ENCODE measurements at places on chromosomes 7 and 10. TPM values are rescaled to one million over a fixed set of nuclear protein-coding genes. Genes with fewer than 3 reads are reported as not detected.

GRCh38 chr7:101536232-101536631 lies 92.9 kb downstream of the MYL10 start:
- no peaks in the 10 kb centered on the region for H3K36me3 ChIP-seq
- H3K27ac ChIP-seq: no peak overlapping the region
- H3K4me1 ChIP-seq: peaks cover 12% of the 10 kb centered on the region

DNA sequence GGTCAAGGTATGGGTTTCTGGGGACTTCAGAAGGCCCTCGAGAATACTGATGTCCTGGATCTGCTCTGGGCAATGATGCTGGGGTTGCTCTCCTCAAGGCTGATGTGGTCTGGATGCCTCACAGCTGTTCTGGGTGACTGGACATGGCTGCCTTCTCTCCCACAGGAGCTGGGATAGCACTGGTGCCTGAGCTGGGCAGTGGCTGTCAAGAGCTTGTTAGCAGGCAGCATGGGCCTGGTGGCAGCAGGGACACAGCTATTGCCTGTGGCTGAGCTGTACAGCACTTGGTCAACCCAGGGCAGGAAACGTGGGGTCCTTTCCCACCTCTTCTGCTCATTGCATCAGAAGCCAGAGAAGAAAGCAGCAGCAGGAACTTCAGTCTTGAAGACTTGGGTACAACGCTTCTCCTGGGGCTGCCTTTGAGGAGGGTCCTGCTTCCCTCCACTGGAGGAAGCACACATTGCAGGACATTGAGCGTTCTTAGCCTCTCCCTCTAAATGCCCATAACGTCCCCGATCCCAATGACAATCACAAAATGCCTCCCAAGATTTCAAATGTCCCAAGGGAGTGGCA lies 13.0 kb downstream of the ADCYAP1R1 start:
- no peaks in the 10 kb centered on the region for H3K4me1 ChIP-seq
- no peaks in the 10 kb centered on the region for H3K36me3 ChIP-seq
- H3K27ac ChIP-seq: no peak overlapping the region
- peaks cover 5% of the 10 kb centered on the region for H3K27me3 ChIP-seq
- no peak for DNase-seq
- H3K4me3 ChIP-seq: no peak overlapping the region

DNA sequence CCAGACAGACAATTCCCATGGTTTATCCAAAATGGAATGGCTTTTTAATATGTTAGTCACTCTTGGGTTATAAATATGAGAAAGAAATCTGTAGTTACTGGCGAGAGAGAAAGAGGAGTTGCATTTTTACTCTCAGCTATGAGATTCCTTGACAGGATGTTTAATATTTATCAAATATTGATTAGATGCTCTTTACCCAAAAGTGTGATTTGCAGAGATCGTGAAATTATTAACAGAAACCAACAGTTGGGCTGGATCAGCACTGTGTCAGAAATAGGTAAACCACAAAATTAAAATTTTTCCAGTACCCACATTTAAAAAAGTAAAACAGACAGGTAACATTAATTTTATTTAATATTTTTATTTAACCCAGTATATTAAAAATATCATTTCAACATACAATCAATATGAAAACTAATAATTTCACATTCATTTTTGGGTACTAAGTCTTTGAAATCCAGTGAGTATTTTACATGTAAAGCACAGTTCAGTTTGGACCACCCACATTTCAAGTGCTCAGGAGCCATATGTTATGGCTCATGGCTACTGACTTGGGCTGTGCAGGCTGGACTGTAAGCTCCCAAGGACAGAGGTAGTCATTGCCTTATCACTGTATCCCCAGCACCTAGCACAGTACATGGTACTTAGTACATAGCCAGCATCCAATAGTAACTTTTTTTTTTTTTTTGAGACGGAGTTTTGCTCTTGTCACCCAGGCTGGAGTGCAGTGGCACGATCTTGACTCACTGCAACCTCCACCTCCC lies 42.5 kb downstream of the KLHDC10 start:
- no peaks in the 10 kb centered on the region for H3K4me1 ChIP-seq
- no peak overlapping the region for H3K4me3 ChIP-seq
- H3K36me3 ChIP-seq: peaks cover 2% of the 10 kb centered on the region
- H3K27me3 ChIP-seq: no peaks in the 10 kb centered on the region
- DNase-seq: no peak

DNA sequence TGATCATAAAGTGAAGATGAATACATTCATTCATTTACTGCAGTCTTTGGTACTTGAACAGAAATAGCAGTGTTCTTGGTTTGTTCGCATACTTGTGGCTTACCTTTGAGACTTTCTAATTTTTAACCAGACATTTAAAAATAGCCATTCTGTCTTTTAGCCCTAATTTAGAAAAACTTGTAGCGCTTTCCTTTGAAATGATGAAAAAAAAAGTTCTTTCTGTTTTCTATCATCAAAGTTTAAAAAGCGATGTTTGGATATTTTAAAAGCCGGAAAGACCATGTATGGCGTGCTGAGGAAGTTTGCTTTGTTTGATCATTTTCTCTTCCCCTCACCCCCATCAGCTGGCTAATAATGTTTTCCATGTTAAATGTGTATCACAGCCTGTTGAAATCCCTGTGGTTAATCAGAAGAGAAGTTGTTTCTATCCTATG lies 116.3 kb downstream of the CUX1 start:
- H3K4me3 ChIP-seq: no peak overlapping the region
- peaks cover 19% of the 10 kb centered on the region for H3K4me1 ChIP-seq
- no peak for DNase-seq
- H3K27ac ChIP-seq: no peak overlapping the region

DNA sequence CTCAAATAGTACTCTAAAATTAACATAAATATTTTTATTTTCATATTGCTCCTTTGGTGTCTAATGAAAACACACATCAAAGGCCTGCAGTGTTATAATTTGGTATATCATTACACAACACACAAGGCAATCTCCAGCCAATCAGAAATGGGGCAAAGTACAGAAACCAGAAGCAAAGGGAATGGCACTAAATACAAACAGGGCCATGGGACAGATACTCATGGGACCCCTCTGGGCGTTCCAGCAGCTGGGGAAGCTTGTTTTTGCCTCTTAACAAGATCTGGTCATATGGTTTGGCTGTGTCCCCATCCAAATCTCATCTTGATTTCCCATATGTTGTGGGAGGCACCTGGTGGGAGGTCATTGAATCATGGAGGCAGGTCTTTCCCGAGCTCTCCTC lies 551.8 kb upstream of the NRP1 start:
- no peak overlapping the region for H3K27ac ChIP-seq
- no peak for DNase-seq
- H3K36me3 ChIP-seq: no peaks in the 10 kb centered on the region
- H3K27me3 ChIP-seq: peaks cover 7% of the 10 kb centered on the region
- H3K4me3 ChIP-seq: no peak overlapping the region

GRCh38 chr7:50610521-50611277 lies 45.5 kb upstream of the DDC start:
- no peak overlapping the region for H3K27ac ChIP-seq
- peak; percentile 37 for DNase-seq
- H3K27me3 ChIP-seq: no peaks in the 10 kb centered on the region
- H3K4me3 ChIP-seq: no peak overlapping the region
- H3K36me3 ChIP-seq: peaks cover 36% of the 10 kb centered on the region
- no peaks in the 10 kb centered on the region for H3K4me1 ChIP-seq

- H3K27ac ChIP-seq: peak overlapping the region; percentile 99
- DNase-seq: peak; percentile 15
- peaks cover 1% of the 10 kb centered on the region for H3K36me3 ChIP-seq
Measured at GRCh38 chr7:33981226-33981625, 75.9 kb downstream of the BMPER start.

- H3K27ac ChIP-seq: peak overlapping the region; percentile 88
- peaks cover 27% of the 10 kb centered on the region for H3K4me1 ChIP-seq
- no peaks in the 10 kb centered on the region for H3K27me3 ChIP-seq
- DNase-seq: peak; percentile 67
- peaks cover 40% of the 10 kb centered on the region for H3K36me3 ChIP-seq
- no peak overlapping the region for H3K4me3 ChIP-seq
Measured at GRCh38 chr10:3775696-3776551, 9.1 kb downstream of the KLF6 start.

GRCh38 chr10:50387732-50388073 lies 136.4 kb upstream of the ASAH2 start:
- H3K27ac ChIP-seq: no peak overlapping the region
- H3K4me1 ChIP-seq: peaks cover under 1% of the 10 kb centered on the region
- no peak for DNase-seq
- H3K36me3 ChIP-seq: no peaks in the 10 kb centered on the region
- no peaks in the 10 kb centered on the region for H3K27me3 ChIP-seq
- no peak overlapping the region for H3K4me3 ChIP-seq

GRCh38 chr7:150848561-150849115 lies 3.7 kb upstream of the AOC1 start:
- H3K4me1 ChIP-seq: peaks cover 4% of the 10 kb centered on the region
- no peak for DNase-seq
- H3K36me3 ChIP-seq: no peaks in the 10 kb centered on the region
- no peak overlapping the region for H3K4me3 ChIP-seq
- no peak overlapping the region for H3K27ac ChIP-seq

DNA sequence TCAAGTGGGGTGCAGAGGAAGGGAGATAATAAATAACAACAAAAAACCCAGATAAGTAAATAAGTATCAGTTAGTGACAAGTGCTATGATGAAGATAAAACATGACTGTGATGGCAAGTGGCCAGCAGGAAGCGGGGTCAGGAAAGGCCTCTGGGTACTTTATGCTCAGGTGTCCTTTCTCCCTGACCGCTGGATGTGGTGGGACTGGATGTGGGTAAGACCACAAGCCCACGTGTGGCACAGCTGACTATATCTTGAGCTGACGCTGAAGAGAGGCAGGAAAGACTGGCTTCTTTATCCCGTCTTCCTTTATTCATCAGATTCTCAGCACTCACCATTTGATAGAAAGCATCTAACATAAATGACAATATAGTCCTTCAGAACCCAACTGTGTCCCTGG lies 87.8 kb downstream of the CREB5 start:
- H3K27me3 ChIP-seq: no peaks in the 10 kb centered on the region
- H3K4me1 ChIP-seq: no peaks in the 10 kb centered on the region
- no peak overlapping the region for H3K27ac ChIP-seq
- H3K36me3 ChIP-seq: 0 out of 2 replicates have a peak, but pooled peaks cover 2% of the 10 kb centered on the region
- H3K4me3 ChIP-seq: no peak overlapping the region

GRCh38 chr10:117398029-117398428 lies 22.8 kb upstream of the PDZD8 start:
- no peaks in the 10 kb centered on the region for H3K4me1 ChIP-seq
- H3K36me3 ChIP-seq: no peaks in the 10 kb centered on the region
- no peaks in the 10 kb centered on the region for H3K27me3 ChIP-seq
- no peak overlapping the region for H3K4me3 ChIP-seq

- no peak overlapping the region for H3K4me3 ChIP-seq
- H3K36me3 ChIP-seq: no peaks in the 10 kb centered on the region
- no peaks in the 10 kb centered on the region for H3K4me1 ChIP-seq
- DNase-seq: no peak
Measured at GRCh38 chr10:11104772-11105675, 87.4 kb downstream of the CELF2 start.

- H3K4me3 ChIP-seq: no peak overlapping the region
- no peaks in the 10 kb centered on the region for H3K36me3 ChIP-seq
- no peak for DNase-seq
Measured at GRCh38 chr10:14156104-14156503, 174.6 kb downstream of the FRMD4A start.

- no peaks in the 10 kb centered on the region for H3K36me3 ChIP-seq
- H3K27ac ChIP-seq: no peak overlapping the region
- H3K4me1 ChIP-seq: no peaks in the 10 kb centered on the region
Measured at GRCh38 chr7:30954914-30955313, 8.8 kb upstream of the GHRHR start.

DNA sequence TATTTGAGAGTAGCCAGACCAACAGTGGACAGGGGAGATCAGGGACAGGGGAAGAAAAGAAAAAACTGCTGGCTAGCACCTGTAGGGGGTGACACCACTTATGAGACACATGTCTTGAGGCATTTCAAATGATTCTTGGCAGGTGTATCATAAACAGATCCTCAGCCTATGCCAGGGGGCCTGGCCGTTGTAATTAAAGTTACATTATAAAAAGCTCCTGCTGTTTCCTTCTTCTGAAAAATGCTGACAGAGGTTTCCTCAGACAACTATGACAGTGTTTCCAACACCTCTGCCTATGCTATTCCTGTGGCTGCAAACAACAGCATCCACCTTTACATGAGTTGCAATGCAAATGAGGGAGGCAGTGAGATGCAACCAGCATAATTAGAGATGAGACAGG lies 281.0 kb upstream of the PTER start:
- no peak for DNase-seq
- H3K4me1 ChIP-seq: no peaks in the 10 kb centered on the region

DNA sequence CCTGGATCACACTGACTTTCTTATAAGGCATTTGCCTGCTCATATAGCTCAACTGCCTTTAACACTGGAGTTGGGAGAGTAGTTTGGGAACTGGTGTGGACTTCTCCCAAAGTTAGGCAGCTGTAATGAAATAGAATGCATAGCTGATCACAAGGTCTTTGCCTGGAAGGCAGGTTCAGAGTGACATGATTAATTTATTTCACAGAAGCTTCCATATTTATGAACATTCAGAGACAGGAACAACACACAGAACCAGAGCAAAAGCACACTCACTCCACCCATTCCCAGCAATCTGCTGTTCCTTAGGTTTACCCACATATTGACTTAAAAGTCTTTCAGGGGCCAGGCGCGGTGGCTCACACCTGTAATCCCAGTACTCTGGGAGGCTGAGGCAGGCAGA lies 234.2 kb downstream of the REEP3 start:
- DNase-seq: no peak
- peaks cover 2% of the 10 kb centered on the region for H3K4me1 ChIP-seq
- H3K27ac ChIP-seq: no peak overlapping the region
- peaks cover 10% of the 10 kb centered on the region for H3K27me3 ChIP-seq

DNA sequence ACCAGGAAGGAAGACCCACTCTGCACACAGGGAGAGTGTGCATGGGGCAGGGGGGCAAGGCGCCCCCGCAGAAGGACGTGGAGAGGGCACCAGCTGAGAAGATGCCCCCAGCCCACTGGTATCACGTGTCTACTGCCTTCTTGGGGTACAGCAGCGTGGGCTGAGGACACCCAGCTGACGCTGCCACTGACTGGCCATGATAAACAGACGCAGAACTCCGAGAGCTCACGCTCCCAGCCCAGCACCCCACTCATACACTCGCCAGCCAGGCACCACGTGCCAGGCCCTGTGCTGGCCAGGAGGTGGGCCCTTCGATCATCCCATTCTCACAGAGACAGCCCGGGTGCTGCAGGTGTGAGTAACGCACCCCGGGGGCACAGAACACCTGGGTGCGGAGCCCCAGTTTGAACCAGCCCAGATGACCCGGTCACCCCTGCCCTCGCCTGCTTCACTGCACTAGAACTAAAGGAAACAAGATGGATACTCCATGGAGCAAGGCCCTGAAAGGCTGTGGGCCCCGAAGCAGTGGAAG lies 199.8 kb downstream of the MAD1L1 start:
- no peak overlapping the region for H3K4me3 ChIP-seq
- no peaks in the 10 kb centered on the region for H3K36me3 ChIP-seq
- H3K27ac ChIP-seq: no peak overlapping the region
- H3K27me3 ChIP-seq: no peaks in the 10 kb centered on the region
- no peak for DNase-seq
- H3K4me1 ChIP-seq: peaks cover 13% of the 10 kb centered on the region

ANKRD61 gene
- under 0.01 TPM for total RNA-seq

LAMB4 gene
- total RNA-seq: under 0.01 TPM

GJD4 gene
- not detected for total RNA-seq

CREB3L2 gene
- total RNA-seq: 42.3 TPM

CXCL12 gene
- 15.8 TPM for total RNA-seq

CCDC172 gene
- not detected for total RNA-seq

PMPCB gene
- 66.7 TPM for total RNA-seq

SNX10 gene
- total RNA-seq: not detected
